ENCODE measurements at places on chromosomes 6 and 20.

DNA sequence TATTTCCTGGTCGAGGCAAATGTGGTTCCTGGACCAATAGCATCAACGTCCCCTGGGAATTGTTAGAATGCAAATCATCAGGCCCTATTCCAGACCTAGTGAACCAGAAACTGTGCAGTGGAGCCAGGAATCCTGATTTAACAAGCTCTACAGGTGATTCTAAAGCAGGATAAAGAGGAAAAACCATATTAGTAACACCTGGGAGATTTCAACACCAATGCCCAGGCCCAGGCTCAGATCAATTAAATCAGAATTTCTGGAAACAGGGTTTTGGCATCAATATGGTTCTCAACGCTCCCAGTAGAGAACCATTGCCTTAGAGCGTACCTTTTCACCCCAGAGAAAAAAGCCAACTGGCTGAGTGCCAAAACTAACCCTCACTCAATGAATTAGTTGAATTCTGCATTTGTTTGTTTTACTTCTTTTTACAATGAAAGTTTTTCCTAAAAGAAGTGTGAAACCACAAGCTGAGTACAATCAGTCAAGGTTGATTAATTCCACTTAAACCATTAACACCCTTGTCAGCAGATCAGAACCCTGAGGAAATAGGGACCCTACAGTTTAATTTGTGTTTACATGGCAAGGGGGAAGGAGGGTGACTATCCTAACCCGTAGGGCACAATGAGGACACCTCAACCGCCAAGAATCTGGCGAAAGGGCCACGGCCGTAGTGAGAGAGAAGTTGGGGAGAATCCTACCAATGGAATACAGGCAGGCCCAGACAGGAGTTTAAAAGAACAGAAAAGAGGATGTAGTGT, 34.9 kb upstream of the LOC128125822 start:
- no peak for DNase-seq

GRCh38 chr20:45470262-45470931, 844 bp downstream of the WFDC2 start:
- no peak for DNase-seq

- no peak for DNase-seq
Measured at GRCh38 chr6:124285146-124285545, 481.5 kb downstream of the NKAIN2 start.

- no peak for DNase-seq
Measured at GRCh38 chr20:39277185-39277584, 315.0 kb downstream of the DHX35 start.

- no peak for DNase-seq
Measured at GRCh38 chr20:4471221-4471620, 250.5 kb upstream of the PRND start.

GRCh38 chr6:50995036-50995435, 176.4 kb downstream of the TFAP2B start:
- DNase-seq = no peak

DNA sequence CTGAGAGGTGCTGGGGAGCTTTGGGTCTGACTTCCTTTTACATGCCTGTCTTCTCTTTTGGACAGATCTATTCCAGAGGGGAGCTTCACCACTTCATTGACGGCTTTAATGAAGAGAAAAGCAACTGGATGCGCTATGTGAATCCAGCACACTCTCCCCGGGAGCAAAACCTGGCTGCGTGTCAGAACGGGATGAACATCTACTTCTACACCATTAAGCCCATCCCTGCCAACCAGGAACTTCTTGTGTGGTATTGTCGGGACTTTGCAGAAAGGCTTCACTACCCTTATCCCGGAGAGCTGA, 13.1 kb downstream of the PRDM1 start:
- DNase-seq = no peak

- no peak for DNase-seq
Measured at GRCh38 chr20:8036771-8037170, 17.2 kb upstream of the TMX4 start.

DNA sequence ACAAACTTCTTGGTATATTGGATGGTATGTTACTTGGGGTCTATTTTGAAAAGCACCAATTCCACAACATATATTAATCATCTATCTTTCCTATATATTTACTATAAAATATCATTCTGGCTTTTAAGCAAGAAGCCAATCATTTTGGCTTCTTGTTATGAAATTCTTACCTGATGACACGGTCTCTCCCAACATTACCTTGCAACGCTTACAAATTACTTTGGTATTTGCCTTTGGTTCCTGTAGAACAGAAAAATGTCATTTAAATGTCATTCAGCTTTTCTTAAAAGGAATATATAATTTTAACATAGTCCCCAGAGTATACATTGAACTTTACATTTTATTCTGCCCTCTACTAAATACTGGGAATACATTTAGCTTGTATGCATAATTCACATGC, 27.4 kb downstream of the UBE3D start:
- DNase-seq = no peak

GRCh38 chr6:56946368-56946767, 8.5 kb upstream of the BEND6 start:
- DNase-seq = no peak

GRCh38 chr6:41049955-41050354, 3.0 kb upstream of the APOBEC2 start:
- no peak for DNase-seq

DNA sequence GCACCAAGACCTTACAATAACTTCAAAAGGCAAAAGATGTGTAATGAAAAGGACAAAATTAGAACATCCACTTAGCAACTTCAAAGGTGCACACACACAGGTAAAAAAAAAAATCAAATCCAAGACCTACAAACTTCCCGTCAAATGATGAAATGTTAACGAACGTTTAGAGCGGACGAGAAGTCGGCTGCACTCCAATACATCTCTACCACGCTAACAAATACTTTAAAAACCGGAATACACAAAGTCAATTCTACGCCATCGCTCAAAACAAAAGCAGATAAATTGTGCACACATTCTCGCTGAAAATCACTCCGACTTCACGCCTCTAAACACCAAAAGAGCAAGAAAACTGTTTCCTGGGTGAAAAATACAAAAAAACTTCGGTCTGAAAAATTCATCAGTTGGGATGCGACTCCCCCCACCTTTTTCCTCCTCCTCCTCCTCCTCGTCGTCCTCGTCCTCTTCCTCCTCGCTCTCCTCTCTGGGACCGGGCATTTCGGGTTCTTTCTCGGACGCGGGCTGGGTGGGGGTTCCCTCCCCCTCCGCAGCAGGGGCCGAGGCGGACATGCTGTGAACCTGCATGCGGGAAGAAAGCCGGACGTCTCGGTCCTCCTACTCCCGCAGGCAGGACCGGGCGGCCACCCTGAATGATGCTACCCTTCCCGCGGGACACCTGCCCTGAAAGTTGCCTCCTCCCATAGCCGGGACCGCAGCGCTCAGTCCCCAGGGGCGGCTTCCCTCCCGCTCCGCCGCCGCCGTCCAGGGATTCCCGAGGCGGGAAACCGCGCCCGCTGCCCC, 712 bp downstream of the DEK start:
- DNase-seq = peak; percentile 60

DNA sequence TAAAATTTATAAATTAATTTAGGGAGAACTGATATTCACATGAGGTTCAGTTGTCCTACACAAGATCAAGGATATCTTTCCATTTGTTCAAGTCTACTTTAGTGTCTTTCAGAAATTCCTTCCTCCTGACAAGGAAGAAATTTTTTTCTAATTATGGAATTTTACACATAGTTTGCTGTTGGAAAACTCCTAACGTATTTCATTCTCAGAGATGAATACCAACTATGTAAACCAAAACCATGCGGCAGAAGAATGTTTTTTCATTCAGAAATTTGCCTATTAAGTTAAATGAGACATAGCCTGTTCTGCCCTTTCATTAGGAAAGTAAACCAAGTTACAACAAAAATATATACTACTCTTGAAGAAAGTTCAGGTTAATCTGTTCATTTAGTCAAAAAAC, 111.2 kb upstream of the PRDM1 start:
- no peak for DNase-seq

DNA sequence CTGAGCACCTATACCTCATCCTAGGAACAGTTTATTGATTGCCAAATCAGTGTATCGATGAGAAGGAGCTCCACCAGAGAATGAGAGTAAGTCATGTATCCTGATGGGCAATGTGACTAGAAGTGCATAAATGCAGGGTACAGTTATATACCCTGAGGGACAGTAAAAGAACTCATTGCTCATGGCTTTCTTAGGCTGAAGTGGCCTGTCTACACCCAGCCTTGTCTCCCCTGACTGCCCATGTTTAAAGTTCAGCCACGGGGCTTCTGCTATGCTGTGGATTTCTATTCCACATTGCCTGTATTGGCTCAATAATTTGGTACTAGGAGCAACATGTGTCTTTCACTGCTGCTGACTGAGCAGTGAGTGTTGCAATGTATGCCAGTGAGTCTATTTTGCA, 400.4 kb upstream of the IMPG1 start:
- no peak for DNase-seq

DNA sequence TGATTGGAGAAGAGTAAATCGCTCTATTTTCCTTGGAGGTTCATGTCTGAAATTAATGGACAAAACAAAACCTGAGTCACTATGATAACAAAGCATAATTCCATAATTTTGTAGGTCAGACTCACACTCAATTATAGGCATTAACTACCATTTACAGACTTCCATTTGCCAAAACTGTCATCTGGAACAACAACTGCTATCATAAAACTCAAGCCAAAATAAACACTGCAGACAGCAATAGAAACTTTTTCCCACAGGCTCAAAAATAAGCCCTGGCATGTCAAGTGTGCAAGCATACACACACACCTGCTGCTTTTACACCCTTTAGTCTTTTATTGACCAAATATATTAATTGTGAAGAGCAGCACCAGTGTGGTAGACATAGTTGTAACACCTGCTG, 7.1 kb downstream of the MRPS10 start:
- DNase-seq = no peak

GRCh38 chr20:2652724-2653555, 508 bp downstream of the NOP56 start:
- peak; percentile 80 for DNase-seq

DNA sequence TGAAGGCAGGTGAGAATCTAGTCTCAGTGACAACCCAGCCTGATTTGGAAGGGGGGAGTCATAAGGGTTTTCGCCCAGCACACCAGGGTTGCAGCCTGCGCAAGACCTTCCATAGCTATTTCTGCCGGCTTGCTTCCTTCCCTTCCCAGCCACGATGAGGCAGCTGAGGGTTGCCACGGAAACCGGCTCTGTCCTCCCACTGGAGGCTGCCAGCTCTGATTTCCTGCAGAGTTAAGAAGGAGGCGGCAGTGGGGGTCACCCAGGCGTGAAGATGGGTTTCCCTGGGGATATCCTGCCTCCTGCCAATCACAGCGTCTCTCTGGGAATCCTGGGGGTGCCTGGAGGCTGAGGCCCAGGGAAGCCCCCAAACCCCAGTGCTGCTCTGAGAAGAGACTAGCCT, 23.1 kb upstream of the KCNB1 start:
- no peak for DNase-seq

- no peak for DNase-seq
Measured at GRCh38 chr6:10961837-10962236, 75.0 kb downstream of the SYCP2L start.

- DNase-seq = no peak
Measured at GRCh38 chr6:125955973-125956372, 597 bp upstream of the HINT3 start.

DNA sequence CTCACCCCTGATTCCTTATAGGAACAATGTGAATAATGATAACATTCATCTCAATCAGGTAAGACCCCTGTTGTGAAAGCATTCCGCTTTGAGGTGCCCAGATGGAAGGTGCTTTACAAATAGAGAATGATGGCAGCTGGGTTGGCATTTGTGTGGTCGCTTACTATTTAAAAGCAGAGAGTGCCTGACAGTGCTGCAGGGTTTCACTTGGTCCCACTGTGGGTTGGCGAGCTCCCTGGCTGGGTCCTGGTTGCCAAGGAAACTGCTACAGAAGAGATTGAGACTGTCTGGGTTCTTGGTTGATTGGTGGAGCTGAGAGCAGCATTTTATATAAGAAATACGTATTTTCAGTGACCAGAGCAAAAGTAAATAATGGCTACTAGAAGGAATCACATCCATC, 207.2 kb upstream of the KCNQ5 start:
- no peak for DNase-seq

GRCh38 chr20:18165553-18165952, 27.9 kb downstream of the KAT14 start:
- DNase-seq = no peak

DNA sequence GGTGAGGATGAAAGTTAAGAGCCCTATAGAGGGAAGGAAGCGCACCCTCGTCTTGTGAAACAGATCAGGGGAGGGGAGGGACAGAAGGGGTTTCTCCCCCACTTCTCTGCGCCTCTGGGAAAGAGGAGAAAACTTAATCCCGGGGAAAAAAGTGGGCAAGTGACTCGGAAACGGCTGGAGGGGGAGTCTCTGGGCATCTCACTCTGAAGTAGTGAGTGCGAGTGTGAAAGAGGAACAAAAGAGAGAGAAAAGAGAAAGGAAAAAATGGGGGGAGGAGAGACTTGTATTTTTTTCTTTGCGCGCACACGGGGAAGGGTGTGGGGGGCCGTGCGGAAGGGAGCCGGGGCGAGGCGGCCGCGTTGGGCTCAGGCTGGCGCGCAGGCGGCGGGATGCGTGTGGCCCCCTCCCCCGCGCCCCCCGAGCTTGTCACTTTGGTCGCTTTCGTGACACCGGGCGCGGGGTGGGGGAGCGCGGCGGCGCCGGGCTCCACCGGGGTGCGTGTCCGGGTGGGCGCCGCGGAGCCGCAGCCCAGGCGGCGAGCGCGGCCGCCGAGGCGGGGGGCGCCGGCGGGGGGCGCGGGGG, 454 bp downstream of the L3MBTL3 start:
- DNase-seq = peak; percentile 53

GRCh38 chr6:159700970-159701369, 7.9 kb upstream of the SOD2 start:
- peak; percentile 66 for DNase-seq

GRCh38 chr6:110337486-110337885, 20.7 kb downstream of the METTL24 start:
- no peak for DNase-seq

GRCh38 chr6:139376604-139377218, 2.3 kb upstream of the CITED2 start:
- DNase-seq = no peak

DNA sequence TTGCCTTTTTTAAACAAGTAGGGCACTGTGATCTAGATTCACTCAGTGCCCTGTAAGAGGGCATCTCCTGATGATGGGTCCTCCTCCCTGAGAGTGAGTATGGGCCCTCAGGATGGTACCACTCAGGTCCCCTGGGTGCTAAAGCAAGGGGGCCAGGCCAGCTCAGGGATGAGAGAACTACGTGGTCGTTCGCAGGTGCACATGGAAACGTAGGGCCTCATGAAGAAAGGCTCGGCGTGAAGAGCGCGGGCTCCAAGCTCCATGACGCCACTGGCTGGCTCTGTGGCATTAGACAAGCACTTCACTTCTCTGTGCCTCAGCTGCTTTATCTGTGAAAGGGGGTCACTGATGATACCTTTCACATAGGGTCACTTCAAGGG, 50.7 kb downstream of the SYNJ2 start:
- no peak for DNase-seq

GRCh38 chr20:51218603-51219002, 195.7 kb upstream of the KCNG1 start:
- no peak for DNase-seq

- no peak for DNase-seq
Measured at GRCh38 chr6:65819152-65819551, 112.1 kb upstream of the EYS start.

GRCh38 chr6:92404281-92404680, 1015.1 kb downstream of the EPHA7 start:
- no peak for DNase-seq

Data from NAMALWA (cell line).